Astrocyte of the cerebellum (primary cell): ENCODE measurements at places on chromosomes 1 and 21.

- DNase-seq, result peak; percentile 6
Observed at GRCh38 chr1:103371234-103371633, 154.3 kb upstream of the RNPC3 start.

DNA sequence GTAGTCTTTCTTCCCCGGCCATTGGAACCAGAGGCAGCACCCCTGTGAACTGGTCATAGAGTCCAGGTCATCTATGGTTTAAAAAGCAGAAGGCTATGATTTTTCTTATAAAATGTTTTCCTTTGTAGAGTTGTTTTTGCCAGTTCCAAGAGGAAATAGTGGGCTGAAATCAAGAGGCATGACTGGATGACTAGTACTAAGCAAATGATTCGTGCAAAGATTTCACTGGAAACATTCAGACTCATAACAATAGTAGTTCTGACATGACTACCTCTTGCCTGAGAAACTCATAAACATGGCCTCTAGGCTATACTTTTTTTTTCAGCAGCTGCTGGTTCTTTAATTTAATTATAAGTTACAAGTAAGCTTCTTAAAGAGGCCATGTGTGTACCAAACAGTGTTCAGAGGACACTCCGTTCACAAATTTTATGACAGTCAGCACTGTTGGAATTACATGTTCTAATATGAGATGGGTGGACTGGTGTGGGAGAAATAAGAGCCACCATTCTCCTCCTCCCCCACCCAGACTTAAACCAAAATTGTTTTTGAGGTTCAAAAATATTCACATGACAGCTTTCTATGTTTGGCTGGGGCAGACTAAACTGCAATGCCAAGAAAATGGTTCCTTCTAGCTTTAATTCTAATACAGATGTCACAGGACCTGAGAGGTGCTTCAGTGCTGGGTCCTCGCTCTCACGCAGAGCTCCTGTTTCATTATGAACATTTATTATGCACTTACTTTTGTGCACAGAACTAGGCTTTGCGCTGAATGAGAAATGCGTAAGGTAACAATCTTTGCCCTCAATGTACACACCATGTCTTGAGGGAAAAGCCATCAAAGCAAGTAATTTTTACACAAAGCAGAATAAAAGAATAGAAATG is 147.5 kb downstream of the ZC3H11B start:
- DNase-seq, result no peak

DNA sequence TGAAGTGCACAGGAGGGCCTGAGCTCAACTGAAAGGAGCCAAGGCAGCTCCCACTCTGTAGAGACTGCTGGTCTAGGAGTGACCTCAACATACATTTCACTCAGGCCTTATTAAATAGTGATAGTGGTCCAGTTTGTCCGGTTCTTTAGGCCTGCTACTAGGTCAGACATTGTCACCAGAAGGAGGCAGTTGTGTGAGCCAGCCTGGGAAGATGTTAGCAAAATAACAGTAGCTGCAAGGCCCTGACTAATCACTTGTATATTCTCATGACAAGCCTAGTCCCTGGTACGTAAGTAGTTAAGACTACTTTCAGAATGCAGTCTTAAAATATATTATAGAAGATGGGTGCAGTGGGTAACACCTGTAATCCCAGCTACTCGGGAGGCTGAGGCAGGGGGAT is 264.0 kb upstream of the CAMK1G start:
- no peak for DNase-seq

GRCh38 chr1:42922687-42923366 is 35.8 kb downstream of the SLC2A1 start:
- peak; percentile 66 for DNase-seq

DNA sequence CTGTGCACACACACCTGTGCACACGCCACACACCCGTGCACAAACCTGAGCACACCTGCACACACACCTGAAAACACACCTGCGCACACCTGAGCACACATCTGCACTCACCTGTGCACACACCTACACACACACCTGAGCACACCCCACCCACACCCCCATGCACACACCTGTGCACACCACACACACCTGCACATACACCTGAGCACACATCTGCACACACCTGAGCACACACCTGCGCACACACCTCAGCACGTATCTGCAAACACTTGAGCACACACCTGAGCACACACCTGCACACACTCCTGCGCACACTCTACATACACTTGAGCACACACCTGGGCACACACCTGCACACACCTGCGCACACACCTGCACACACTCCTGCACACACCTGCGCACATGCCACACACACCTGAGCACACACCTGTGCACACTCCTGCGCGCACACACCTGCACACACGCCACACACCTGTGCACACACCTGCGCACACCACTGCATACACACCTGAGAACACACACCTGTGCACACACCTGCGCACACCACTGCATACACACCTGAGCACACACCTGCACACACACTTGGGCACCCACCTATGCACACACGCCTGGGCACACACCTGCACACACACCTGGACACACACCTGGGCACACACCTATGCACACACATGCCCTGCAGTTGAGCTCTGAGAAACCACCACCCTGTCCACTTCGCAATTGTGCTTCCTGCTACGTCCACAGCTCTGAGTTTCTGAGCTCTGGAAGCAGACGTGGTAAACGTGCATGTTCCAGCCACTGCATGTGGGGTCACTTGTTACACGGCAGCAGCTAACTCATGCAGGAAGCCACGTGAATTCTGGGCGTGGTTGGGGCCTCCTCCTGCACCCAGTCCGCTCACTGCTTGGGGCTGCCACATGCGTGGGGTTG is 8.0 kb upstream of the C1orf159 start:
- DNase-seq, result no peak

- DNase-seq, result no peak
Observed at GRCh38 chr1:214739621-214740238, 136.7 kb downstream of the CENPF start.

DNA sequence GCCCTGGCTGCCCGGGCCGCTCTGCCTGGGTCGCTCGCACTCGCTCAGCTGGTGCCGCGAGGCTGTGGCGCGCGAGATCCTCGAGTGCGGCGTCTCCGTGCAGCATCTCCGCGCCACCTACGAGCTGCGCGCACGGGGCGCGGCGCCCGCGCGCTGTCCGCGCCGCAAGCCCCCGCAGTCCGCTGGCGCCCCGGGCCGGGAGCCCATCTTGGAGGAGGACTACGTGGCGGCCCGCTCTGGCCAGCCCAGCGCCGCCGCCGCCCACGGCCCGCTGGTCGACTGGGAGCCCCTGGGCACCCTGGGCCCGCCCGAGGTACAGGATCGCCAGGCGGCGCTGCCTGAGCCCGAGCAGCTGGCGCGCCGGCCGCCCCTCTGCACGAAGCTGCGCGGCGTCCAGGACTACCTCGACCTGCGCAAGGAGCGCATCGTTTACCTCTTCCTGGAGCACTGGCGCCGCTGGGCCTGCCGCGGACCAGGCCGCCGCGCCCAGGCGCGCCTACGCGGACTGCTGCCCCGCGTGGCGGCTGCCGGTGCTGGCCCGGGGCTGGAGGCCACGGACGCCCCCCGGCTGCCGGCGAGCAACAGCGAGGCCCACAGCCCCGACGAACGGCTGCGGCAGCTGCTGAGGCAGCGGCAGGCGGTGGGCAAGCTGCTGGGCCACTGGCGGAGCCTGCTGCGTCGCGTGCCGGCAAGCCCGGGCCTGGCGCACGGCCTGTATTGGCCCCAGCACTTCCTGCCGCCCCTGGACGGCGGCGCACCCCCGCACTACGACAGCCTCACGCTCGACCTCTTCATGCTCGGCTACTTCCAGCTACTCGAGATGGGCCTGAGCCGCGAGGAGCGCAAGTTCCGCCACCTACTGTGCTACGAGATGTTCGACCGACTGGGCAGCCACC is 10.9 kb downstream of the TNFRSF25 start:
- DNase-seq, result no peak

GRCh38 chr1:8816831-8817411 is 519 bp downstream of the RERE start:
- DNase-seq, result no peak
